Hair follicle dermal papilla cell (primary cell): ENCODE measurements at places on chromosomes 13 and 19. TPM values are rescaled to one million over a fixed set of nuclear protein-coding genes. Genes with fewer than 3 reads are reported as not detected.

Gene NCCRP1
- total RNA-seq = not detected in 2 replicates

Gene MUC16
- not detected in 2 replicates for total RNA-seq

Gene CYP4F22
- not detected in 2 replicates for total RNA-seq

Gene SIGLEC14
- total RNA-seq = not detected in 2 replicates

Gene MEIOSIN
- not detected in 2 replicates for total RNA-seq

Gene HSH2D
- not detected in 2 replicates for total RNA-seq

Gene C13orf46
- 1.1 and 1.3 TPM in 2 replicates for total RNA-seq

Gene EID2
- 9.0 and 9.2 TPM in 2 replicates for total RNA-seq

Gene PRTN3
- not detected in 2 replicates for total RNA-seq

Gene SHISA2
- total RNA-seq = 0.12 TPM in 1 of 2 replicates, not detected in the other

Gene ANKLE1
- total RNA-seq = 0.65 TPM in 1 of 2 replicates, not detected in the other

Gene CYP4F12
- not detected in 2 replicates for total RNA-seq

Gene ASF1B
- total RNA-seq = 1.3 and 2.2 TPM in 2 replicates

Gene DDX49
- total RNA-seq = 42.8 and 44.3 TPM in 2 replicates

Gene EGLN2
- 91.1 and 112 TPM in 2 replicates for total RNA-seq

Gene KCNJ14
- total RNA-seq = 0.49 and 0.81 TPM in 2 replicates

Gene SOX21
- not detected in 2 replicates for total RNA-seq

Gene CALR3
- not detected in 2 replicates for total RNA-seq

Gene ZNF607
- 3.4 and 3.7 TPM in 2 replicates for total RNA-seq

Gene CEACAM7
- not detected in 2 replicates for total RNA-seq

Gene EPSTI1
- total RNA-seq = 17.1 and 26.4 TPM in 2 replicates

Gene KANK3
- 0.16 and 0.61 TPM in 2 replicates for total RNA-seq

Gene GDF15
- 4.5 and 4.9 TPM in 2 replicates for total RNA-seq

Gene GFY
- total RNA-seq = not detected in 2 replicates

Gene PLPPR2
- total RNA-seq = 24.2 and 26.5 TPM in 2 replicates

Gene SPPL2B
- total RNA-seq = 29.3 and 36.0 TPM in 2 replicates

Gene SLC25A30
- total RNA-seq = 9.9 and 11.1 TPM in 2 replicates

Gene SERPINE3
- not detected in 2 replicates for total RNA-seq

Gene C1QTNF9
- not detected in 2 replicates for total RNA-seq

Gene RNF225
- total RNA-seq = 0.32 TPM in 1 of 2 replicates, not detected in the other

Gene ZNF560
- total RNA-seq = 1.5 and 2.6 TPM in 2 replicates

Gene SIGLEC12
- not detected in 2 replicates for total RNA-seq

Gene TYK2
- total RNA-seq = 50.0 and 77.2 TPM in 2 replicates

Gene EID2B
- 3.7 and 4.4 TPM in 2 replicates for total RNA-seq

Gene LINGO3
- total RNA-seq = not detected in 2 replicates

Gene MIA
- total RNA-seq = not detected in 2 replicates

Gene ZNF69
- total RNA-seq = 7.0 and 8.3 TPM in 2 replicates

Gene NUP62
- 41.3 and 42.2 TPM in 2 replicates for total RNA-seq

Gene C1QTNF9B
- not detected in 2 replicates for total RNA-seq

Gene AZU1
- not detected in 2 replicates for total RNA-seq

Gene RFPL4AL1
- not detected in 2 replicates for total RNA-seq
